Activated CD4-positive, alpha-beta T cell treated with anti-CD3 and anti-CD28 coated beads, Interleukin-2, amount 50 U/mL, for 16 hours (primary cell): ENCODE measurements at places on chromosomes 13 and 19.

DNA sequence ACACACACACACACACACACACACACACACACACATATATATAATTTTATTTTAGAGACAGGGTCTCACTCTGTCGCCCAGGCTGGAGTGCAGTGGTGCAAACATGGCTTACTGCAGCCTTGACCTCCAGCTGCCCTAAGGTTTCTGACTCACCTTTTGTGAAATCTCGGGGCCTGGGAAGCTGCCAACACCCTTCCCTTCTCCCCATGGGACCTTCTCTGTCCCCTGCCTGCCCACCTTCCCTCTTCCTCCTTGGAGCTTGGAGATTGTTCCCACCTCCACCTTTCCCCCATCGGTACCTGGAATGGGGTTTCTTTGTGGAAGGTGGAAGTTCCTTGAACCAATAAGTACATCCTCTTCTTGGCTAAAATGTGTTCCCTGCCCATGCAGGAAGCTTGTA, 6.3 kb downstream of the ARRDC5 start:
- DNase-seq = no peak

- no peak for DNase-seq
Measured at GRCh38 chr19:56270676-56271075, 1.9 kb upstream of the EDDM13 start.

DNA sequence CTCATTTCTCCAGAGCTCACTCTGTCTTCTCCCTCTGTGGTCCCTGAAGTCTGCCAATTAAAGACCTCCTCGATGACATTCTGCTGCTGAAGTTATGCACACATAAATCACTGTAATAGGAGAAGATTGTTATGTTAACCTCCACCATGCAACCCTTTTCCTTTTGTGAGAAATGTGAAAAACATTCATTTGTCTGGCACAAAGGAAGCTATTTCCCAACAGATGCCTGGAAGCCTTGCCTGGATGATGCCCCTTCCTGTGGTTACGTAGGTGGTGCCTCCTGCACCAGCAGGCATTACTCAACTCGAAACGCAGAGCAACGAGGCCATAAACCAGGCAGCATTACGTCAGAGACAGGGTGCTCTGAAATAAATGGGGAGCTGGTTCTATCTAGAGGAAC, 327.4 kb upstream of the ZNF507 start:
- no peak for DNase-seq

DNA sequence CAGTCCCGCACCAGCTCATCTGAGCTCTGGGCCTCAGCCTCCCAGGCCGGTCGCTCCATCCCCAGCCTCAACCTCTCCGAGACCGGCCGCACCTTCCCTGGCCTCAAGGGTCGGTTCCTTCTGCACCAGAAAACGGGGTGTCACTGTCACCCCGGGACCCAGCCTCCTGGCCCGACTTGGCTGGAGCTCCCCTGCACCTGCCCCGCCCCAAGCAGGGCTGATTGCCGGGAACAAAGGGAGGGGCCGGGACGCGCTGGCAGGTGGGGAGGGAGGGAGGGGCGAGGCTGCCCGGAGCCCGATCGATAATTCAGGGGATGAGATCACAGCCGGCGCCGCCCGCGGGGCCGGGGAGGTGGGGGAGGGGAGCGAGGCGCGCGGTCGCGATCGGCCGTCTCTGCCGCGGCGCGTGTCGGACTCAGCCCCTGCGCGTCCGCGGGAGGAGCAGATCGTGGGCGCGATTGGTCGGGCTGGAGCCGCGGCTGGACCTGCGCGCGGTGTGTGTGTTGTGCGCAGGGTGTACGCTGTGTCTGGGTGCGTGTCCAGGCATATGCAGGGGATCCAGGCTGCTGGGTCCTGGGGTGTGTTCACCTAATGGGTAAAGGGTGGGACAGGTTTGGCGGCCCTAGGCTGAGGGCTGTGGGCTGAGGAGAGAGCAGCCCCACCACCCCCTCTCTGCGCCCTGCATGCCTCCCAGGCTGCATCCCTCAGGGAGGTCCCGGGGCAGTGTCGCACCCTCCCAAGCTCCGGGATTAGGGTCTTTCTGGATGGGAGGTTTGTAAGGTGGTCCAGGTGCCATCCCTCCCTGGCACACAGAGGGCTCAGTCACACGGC, 1.1 kb upstream of the SHC2 start:
- DNase-seq = no peak

GRCh38 chr19:14115756-14116155, 1.8 kb downstream of the PRKACA start:
- no peak for DNase-seq
